ENCODE measurements at places on chromosomes 2 and 18.

DNA sequence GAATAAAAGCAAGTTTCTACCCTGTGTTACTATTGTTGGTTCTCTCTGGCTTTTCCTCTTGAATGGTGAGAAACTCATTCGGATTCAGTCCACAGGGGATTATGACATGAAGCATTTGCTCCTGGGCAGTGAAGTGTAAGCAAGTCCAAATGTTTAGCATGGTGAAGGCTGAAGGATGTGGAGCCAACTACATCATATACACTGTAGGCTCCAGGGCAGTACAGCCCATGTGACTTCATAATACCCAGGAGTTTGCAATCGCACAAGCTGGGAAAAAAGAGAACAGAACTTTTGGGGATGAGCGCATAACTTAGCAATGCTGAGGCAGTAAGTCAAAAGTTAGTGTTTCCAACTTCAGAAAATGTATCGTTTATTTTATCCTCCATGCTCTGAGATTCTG lies 695.7 kb upstream of the POU3F3 start:
- no peak for DNase-seq

GRCh38 chr18:60684843-60685513 lies 312.4 kb upstream of the MC4R start:
- peak; percentile 28 for DNase-seq

DNA sequence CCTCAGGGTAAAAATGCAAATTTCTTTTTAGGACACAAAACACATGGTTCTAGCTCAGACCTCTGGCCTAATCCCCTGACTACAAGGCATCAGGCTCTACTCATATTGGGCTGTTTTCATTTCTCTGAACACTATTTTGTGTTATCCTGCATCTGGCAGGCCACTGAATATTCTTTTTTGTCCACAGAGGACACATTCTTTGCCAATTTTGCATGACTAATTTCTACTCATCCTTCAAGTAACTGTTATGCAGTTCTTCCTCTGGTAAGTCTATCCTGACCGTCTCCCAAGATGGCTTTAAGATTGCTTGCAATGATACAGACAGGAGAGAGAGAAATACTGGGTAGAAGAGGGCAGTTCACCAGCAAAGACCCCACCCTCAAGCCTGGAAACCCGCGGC lies 107.6 kb upstream of the RGPD4 start:
- no peak for DNase-seq

GRCh38 chr2:219661197-219661954 lies 33.9 kb downstream of the SLC4A3 start:
- no peak for DNase-seq

- DNase-seq = peak; percentile 67
Measured at GRCh38 chr2:176653479-176654443, 384.5 kb downstream of the MTX2 start.

- no peak for DNase-seq
Measured at GRCh38 chr2:29644949-29645348, 276.4 kb downstream of the ALK start.

- DNase-seq = no peak
Measured at GRCh38 chr2:105934467-105934866, 189.8 kb downstream of the NCK2 start.

DNA sequence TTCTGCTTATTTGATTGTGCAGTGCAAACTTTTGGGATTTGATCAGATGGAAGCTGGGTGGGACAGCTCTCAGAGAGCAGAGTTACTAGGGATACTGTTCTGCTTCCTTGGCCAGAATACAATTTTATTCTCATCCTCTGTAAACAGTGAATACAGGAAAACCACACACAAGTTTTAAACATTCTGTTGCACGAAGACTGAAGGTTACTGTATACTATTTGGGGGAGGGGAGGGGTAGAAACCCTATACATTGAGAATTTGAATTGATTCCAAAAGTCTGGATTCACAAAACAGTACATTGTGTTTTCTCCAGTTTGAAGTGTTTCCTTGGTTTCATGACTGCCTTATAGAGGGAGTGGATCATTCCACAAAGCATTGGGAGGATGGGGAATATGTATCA lies 149.9 kb downstream of the SETBP1 start:
- no peak for DNase-seq

DNA sequence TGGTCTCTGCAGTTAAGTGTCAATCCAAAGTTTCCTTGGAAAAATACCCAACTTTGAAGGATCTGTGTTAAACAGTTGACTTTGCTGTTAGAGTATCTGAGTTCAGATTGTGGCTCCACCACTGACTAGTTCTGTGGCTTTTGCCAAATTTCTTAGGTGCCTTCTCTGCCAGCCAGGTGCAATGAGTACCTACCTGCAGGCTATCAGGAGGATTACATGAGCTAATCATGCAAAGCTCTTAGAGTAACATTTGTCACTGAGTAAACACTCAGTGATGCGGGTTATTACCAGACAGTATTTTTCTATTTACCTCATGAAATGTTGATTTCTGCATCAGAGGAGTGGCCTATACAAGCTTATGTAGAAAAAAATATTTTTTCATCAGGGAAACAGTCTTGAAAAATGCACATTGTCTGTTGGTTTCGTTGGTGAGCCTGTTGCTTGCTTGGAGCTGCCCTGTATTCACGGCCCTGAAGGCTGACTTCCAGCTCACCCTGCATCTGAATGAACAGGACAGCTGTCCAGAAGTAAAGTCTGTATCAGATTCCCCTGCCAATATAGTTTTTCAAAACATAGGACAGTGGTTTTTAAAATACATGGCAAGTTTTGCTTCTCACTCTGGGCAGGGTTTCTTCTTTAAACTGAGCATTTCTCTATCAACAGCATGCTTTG lies 235.1 kb downstream of the CDCA7 start:
- no peak for DNase-seq

DNA sequence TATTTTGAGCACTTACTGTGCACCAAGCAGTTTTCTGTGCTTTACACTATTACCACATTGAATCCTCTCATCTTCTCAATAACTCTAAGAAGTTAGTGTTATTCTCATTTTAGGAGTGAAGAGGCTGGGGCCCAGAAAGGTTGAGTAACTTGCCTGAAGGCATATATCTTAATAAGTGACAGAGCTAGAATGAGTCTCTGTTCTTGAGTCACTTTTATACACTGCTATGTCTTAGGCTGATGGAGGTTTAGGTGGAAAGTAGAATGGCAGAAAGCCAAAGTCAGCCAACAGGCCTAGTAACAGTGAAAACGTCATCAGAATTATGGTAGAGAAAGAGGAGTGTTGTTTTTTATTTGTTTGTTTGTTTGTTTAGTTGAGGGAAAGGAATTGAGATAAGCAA lies 27.9 kb upstream of the RPE start:
- peak; percentile 36 for DNase-seq

GRCh38 chr2:200713003-200713703 lies 98.6 kb upstream of the BZW1 start:
- DNase-seq = peak; percentile 95

- DNase-seq = no peak
Measured at GRCh38 chr2:72572501-72572900, 253.3 kb downstream of the EXOC6B start.

GRCh38 chr2:50831676-50832075 lies 200.3 kb downstream of the NRXN1 start:
- no peak for DNase-seq

GRCh38 chr2:70418514-70418913 lies 116.6 kb upstream of the FAM136A start:
- no peak for DNase-seq

GRCh38 chr2:56127463-56128152 lies 56.2 kb upstream of the CCDC85A start:
- no peak for DNase-seq

- peak; percentile 89 for DNase-seq
Measured at GRCh38 chr2:237171396-237171795, 85.7 kb downstream of the COPS8 start.

GRCh38 chr2:216379977-216380376 lies 7.7 kb upstream of the MARCHF4 start:
- DNase-seq = no peak

DNA sequence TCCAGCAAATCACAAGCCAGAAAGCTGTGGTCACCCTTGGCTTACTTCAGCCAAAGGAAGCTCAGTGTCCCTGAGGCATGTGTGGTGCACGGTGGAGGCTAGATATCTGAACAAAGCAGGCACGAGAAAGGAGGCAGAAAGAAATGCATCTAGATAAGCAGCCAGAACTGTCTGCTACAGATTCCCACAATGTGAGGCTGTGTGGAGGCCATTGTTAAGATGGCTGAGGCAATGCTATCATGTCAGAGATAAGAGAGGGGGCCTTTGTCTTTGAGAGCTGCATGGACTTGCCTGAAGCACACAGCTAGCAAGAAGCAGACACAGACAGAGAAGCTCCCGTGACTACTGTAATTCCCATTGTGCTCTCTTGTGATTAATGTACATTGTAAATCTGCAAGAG lies 110.5 kb upstream of the LYPD6 start:
- no peak for DNase-seq

- peak; percentile 41 for DNase-seq
Measured at GRCh38 chr2:64296140-64296480, 151.9 kb upstream of the PELI1 start.

DNA sequence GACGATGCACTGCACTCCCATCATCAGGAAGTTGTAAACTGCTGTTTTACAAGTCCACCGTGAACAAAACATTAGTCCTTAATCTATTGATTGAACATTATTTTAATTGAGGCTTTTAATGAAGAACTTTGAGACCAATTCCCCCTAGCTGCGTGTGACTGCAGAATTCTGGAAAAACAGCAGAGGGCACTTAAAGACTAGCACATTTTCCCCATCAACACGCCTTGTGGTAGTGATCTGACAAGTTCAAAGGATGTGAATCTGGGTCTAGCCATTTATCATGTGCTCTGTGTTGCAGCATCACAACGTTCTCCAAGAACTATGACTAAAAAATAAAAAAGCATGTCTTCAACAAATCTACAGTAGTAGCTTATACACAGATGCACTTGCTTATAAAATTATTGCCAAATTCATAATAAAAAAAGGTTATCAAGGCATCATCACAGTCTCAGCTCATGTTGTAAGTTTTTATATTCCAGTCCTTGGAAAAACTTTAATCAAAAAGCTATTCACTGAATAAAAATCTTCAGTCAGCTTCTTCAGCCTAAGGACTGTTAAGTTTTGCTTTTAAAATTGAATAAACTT lies 35.8 kb downstream of the SKOR2 start:
- peak; percentile 37 for DNase-seq
